Activated CD4-positive, alpha-beta T cell treated with anti-CD3 and anti-CD28 coated beads, Interleukin-2, amount 50 U/mL, for 16 hours (primary cell): ENCODE measurements at places on chromosomes 6 and 20.

DNA sequence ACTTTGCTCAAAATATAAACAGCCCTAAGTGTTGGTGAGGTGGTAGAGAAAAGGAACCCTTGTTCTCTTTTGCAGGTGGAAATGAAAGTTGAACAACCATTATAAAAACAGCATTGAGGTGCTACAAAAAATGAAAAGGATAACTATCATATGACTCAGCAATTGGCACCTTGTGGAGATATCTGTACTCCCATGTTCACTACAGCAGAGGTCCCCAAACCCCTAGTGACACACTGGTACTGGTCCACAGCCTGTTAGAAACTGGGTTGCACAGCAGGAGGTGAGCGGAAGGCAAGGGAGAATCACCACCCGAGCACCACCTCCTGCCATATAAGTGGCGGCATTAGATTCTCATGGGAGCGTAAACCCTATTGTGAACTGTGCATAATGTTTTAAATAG lies 267.4 kb upstream of the THEMIS start:
- DNase-seq = peak; percentile 10

DNA sequence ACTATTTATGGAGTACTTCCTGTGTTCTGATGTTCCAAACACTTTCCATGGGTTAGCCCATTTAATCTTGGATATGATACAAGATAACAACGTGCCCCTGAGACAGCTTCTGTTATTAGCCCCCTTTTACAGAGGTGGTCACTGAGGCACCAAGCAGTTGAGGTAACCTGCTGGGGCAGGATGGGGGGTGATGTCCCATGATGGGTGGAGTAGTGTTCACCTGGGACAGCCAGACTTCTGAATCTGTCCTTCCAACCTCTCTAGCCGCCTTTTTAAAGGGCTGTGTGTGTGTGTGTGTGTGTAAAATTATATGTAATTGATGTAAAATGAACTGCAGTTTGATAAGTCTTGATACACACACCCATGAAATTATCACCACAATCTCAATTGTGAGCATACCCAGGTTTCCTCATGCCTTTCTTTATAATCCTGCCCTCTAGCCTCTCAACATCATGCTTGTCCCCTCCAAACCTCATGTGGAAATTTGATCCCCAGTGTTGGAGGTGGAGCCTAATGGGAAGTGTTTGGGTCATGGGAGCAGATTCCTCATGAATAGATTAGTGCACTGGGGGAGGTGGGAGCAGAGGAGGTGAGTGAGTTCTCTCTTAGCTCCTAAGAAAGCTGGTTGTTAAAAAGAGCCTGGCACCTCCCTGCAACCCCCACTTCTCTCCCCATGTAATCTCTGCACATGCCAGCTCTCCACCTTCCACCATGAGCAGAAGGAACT lies 39.2 kb downstream of the PLAGL2 start:
- no peak for DNase-seq

- no peak for DNase-seq
Observed at GRCh38 chr20:49397525-49397924, 84.9 kb downstream of the KCNB1 start.

DNA sequence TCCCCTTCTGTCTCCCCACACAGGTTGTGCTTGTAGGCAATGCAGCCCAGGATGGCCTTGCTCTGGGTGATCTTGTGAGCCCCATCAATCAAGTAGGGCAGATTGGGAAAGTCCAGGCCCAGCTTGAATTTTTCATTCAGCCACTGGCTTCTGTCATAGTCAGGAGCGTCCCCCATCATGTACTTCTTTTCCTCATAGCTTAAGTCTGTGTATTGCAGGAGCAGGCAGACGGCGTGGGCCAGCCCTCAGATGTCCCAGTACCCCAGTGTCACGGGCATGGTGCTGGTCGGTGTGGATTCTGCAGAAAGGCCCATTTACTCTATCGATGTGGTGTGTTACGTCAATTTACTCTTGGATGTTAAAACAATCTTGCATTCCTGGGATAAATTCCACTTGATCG lies 40.1 kb upstream of the SLC16A10 start:
- no peak for DNase-seq

GRCh38 chr6:41036601-41037000 lies 2.4 kb downstream of the UNC5CL start:
- no peak for DNase-seq

- no peak for DNase-seq
Observed at GRCh38 chr6:52503851-52504781, 72.7 kb downstream of the TRAM2 start.

DNA sequence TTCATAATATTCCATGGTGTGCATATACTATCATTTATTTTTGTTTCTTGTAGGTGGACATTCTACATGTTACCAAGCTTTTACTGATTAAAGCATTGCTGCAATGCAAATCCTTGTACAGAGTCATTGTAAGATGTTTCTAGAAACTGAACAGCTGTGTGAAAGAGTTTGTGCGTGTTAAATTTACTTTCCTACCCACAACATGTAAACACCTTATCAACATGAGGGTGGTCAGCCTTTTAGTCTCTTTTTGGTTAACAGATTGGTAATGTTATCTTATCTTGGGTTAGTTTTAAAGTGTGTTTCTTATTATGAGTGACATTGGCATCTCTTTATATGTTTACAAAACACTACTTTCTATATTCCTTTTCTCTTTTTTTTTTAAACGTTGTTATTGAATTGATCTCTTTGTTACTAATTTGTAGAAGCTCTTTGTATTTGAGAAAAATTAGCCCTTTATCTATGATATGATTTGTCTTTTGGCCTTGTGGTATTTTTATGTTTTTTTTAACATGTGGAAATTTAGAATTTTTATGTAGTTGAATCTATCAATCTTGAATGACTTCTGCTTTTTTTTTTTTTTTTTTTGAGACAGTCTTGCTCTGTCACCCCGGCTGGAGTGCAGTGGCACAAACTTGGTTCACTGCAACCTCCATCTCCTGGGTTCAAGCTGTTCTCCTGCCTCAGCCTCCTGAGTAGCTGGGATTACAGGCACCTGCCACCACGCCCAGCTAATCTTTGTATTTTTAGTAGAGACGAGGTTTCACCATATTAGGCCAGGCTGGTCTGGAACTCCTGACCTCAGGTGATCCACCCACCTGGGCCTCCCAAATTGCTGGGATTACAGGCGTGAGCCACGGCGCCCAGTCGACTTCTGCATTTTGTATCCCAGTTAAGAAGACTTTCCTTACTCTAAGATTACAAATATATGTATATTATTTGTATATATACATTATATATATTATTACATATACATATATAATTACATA lies 112.1 kb downstream of the TCP11 start:
- DNase-seq = no peak

GRCh38 chr20:61519488-61519887 lies 267.4 kb downstream of the CDH4 start:
- DNase-seq = no peak

GRCh38 chr6:72740135-72740534 lies 118.3 kb downstream of the KCNQ5 start:
- peak; percentile 66 for DNase-seq

DNA sequence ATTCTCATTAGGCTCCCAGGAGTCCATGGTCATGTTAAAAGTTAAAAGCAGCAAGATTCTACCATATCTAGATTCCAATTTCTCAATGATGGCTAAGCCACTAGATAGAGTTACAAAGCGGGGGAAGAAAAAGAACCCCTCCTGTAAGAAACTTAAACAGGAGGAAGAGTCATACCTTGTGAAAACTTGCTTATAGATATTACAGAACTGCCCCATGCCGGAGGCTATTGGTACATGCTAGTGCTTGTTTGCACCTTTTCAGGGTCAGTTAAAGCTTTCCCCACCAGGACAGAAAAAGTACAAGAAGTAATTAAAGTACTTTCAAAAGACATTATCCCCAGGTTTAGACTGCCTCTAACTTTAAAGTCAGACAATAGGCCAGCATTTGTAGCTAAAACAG lies 15.5 kb upstream of the GSTA3 start:
- DNase-seq = no peak
